ENCODE measurements at places on chromosomes 6 and 20.

GRCh38 chr20:5596401-5597193, 153.6 kb upstream of the SHLD1 start:
- DNase-seq, result no peak

DNA sequence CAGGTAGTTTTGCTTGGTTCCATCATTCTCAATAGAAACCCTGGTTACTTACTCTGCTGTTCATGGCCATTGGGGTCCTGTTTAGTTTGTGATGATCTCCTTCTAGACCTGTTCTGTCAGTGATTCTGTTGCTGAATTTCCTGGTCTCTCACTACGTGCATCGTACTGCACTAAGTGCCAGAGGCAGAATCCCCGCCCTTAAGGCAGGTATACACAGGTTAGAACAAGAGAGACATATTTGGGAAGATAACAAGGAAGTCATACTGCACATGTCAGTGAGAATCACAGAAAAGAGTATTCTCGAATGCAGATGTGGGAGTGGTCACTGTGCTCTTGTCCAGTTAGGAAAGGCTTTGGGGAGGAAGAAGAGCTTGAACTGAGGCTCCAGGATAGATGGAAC, 148.1 kb upstream of the MYLIP start:
- DNase-seq, result no peak

DNA sequence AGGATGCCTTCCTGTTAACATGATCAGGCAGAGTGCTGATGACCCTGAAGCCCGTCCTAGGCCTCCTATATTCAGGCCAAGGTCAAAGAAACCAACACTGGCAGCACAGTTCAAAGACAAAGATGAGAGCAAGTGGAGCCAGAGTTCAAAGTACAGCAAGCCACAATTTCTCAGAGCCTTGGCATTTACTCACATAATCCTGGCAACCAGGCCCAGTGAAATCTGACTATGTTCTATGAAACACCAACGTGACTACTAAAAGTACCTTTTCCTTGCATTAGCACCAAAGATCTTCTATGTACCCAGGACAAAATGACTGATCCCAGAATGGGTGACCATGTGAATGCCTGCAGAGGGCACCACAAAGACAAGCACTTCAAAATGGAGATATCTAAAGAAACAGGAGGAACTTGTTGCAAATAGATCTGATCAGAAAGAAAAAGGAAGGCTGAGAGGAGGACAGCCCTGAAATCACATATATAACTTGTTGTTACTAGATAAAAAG, 3.9 kb downstream of the NFS1 start:
- no peak for DNase-seq

DNA sequence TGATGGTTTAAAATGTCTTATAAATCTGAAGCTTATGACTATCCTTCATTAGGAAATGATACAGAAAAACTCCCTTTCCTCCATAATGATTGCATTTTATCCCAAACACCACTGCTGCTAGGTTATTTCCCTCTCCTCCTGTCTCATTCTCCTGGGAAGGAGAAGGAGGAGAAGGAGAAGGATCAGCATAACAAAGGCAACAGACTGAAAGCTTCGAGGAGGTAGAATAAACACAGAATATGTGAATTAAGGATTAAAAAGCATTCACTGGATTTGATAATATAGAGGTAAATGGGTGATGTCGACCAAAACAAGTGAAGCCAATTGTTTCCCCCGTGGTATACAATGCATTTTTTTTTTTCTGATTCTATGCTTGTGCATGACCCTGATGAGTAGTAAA, 82.0 kb downstream of the WASF1 start:
- no peak for DNase-seq

- no peak for DNase-seq
Observed at GRCh38 chr6:17705428-17705777, 1.3 kb downstream of the NUP153 start.

DNA sequence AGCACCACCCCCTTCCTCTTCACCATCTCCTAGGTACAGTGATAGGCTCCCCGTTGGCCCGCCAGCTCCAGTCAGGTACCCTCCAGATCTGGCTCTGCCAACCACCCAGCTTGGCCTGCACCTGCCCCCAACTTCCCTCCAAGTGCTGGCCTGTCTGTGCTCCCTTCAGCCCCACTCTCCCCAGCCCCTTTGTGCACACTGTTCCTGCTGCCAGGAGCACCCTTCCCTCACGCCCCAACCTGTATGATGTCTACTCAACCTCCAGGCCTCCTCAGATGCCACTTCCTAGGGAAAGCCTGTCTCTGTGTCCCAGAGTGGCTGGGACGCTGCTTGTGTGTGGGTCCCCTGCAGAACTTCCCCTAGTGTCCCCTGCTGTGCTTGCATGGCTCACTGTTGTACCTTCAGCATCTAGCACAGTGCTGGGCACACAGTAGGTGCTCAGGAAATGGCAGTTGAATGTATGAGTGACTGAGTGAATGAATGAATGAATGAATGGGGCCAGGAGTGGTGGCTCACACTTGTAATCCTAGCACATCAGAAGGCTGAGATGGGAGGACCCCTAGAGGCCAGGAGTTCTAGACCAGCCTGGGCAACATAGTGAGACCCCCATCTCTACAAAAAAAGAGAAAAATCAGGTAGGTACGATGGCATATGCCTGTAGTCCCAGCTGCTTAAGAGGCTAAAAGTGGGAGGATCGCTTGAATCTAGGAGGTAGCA, 3.0 kb downstream of the ZBP1 start:
- DNase-seq, result no peak

DNA sequence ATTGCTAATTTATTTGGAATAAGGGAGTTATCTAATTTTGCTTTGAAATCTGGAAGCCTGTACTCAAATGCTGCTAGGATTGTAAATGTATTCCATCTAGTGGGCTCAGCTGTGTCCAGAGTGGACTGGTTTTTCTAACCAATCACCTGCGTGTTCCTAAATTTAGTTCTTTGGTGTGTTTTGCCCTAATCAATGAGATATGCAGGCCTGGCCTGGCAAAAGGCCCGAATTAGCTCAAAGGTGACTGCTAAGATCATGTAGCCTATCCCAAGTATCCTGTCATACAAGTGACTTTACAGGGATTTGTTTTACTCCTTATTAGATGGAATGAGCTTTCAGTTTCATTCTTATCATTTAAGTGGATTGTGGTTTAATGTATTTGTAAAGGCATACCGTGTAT, 51.3 kb upstream of the ARMC2 start:
- DNase-seq, result no peak

DNA sequence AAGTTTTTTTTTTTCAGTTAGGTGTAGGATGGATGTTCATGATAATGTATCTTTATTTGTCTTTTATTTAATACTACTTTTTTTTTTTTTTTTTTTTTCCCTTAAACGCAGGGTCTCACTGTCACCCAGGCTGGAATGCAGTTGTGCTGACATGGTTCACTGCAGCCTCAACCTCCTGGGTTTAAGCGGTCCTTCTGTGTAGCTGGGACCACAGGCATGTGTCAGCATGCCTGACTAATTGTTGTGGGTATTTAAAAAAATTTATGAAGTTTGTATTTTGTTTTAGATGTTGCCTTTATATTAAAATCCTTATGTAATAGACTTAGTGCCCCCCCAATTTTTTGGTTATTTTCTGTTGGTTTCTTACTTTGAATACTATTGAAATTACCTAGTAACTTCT, 42.6 kb downstream of the NCOA3 start:
- no peak for DNase-seq

Measured in suprapubic skin (tissue), 4 donors.